ENCODE measurements at places on chromosomes 4 and X. TPM values are rescaled to one million over a fixed set of nuclear protein-coding genes. Genes with fewer than 3 reads are reported as not detected.

DNA sequence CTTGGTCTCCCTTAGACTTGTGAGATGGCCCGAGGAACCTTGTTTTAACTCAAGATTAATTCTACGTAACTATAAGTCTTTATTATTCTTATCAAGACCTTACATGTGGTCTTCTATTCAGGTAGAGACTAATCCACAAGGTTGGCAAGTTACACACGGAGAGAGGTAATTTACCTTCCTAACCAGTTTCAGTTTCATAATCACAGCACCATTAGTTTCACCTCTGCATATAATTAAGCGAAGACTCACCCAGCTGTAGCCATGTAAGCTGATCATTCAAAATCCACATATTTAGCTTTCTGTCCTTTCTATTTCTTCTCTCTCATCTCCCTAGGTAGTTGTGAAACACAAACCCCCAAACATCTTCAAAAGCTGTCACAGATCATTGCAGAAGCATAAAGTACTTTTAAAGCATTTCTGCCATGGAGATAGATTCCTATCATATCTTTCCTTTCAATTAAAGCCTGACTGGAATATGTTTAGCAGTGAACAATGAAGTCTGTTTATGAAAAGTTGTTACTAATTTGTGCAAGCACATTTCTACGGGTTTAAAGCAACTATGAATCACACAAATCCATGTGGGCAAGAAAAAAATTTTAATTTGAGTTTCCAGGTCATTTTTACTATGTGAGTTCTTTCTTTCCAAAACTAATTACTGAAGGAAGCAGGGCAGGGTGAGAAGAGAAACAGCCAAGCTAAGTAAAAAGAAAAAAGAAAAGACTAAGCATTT is 78.5 kb downstream of the BTC start:
- no peak for DNase-seq

DNA sequence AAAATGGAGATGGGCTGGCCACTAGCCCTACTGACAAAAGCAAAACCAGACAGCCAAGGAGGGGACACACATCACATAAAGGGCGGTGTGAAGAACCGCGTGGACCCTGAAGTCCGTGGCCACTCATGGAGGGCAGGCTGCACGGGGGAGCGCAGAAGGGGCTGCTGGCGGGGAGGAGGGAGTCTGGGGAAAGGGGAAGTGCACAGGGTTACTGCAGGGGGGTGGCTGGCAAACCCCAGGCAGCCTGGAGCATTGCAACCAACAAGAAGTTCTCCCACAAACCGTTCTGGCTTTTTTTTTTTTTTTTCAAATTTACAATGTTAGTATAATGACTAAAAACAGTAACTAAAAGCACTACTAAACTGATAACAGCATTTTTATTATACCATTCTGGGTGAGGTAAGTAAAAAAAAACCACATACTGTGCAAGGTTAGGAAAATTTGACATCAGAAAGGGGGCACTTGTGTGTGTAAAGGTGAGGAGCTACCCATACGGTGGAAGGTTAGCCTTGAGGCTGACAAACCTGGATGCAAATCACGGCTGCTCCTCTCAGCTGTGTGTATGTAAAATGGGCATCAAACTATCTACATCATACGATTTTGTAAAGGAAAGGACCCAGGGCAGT is 87.1 kb downstream of the TSPAN5 start:
- no peak for DNase-seq

The NLRP2B gene
- not detected for total RNA-seq

The IGSF1 gene
- not detected for total RNA-seq

DNA sequence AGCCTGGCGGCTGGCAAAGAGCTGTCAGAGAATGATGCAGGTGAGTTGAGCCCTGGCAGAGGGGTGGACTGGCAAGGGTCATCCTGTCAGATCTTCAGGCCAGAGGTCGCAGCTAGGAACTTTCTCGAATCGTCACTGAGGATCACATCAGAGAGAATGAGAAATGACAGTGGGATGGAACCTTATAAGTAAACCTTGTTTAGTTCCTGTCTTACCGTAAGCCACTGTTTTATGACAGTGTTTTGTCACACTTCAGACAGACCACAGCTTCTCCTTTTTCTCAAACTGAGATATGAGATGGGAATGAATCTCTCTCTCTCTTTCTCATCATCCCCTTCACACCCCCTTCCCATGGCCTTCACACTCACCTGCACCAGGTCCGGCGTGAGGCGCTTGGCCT is 9.3 kb downstream of the DIPK2B start:
- peak; percentile 57 for DNase-seq

GRCh38 chr4:156557920-156558319 is 413.7 kb downstream of the PDGFC start:
- DNase-seq, result no peak

The PLP1 gene
- total RNA-seq, result not detected

The CCSER1 gene
- not detected for total RNA-seq

DNA sequence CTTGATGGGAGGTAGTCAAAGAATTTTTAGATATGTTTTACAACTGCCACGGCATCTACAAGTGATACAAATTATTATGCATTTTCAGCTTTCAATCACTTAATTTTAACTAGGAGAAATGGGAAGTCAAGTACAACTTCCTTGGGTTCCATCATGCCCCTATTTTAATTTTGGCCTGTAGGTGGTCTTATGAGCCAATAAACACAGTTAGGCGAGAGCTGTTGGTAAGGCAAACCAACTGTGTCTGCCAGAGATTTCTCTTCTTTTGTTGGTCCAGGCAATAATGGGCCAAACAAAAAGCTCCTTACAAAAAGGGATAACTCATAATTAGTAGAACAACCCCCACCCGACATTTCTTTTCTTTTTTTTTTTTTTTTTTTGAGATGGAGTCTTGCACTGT is 63.3 kb upstream of the ARX start:
- no peak for DNase-seq

DNA sequence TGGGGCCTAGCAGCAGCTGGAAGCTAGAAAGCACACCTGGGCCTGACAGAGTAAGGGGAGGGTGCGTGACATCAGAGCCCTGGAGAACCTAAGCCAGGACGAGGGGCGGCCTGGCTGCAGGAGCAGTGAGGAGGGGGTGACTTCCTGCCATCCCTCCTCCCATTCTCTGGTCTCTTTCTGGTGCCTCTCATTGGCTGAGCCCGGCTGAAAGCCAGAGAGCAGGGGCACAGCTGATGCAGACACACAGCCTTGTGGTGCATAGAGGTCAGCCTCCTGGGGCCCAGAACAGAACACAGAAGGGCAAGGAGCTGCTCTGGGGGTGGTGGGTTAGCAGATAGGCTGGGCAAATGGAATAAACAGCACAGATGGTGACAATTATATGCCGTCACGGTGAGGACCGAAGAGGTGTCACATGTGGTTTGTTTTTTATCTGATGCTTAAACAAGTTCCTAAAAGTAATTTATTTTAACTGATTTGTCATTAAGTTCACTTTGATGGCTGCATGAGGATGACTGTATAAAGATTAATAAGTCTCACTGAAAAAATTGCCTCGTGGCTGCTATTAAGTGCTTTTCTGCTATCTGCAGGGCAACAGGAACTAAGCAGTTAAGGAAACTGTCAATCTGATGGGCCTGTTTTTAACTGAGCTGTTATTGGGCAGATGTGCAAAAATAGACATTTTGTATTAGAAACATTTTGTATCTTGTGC is 102.0 kb downstream of the FNIP2 start:
- DNase-seq, result no peak

DNA sequence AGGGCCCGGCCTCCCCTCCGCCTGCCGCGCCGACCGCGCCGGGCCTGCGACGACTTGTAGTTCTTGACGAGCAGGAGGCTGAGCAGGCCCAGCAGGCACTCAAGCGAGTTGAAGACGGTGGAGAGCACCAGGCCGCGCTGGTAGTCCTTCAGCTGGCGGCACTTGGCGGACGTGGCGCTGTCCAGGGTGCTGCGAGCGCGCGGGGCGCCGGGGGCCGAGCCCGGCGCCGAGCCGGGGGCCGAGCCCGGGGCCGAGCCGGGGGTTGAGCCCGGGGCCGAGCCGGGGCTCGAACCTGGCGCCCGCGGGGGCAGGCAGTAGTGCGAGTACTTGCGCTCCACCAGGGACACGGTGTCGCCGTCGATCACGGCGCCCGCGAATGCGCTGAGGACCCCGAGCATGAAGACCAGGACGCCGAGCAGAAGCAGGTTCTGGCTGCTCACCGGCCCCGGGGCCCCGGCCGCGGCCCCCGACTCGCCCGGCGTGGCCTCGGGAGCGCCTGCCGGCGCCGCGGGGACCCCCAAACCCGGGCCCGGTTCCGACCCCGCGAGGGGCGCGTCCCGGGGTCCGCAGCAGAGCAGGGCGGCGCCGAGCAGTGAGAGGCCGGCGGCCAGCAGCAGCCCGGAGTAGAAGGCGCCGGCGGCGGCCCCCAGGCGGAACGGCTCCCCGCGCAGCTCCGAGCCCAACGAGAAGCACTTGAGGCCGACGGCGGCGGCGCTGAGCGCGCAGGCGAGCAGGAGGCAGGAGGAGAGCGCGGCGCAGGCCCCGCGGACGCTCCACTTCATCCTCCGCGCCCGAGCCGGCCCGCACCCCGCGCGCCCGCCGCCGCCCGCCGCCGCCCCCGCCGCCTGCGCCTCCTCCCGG is 584 bp downstream of the TMEM271 start:
- no peak for DNase-seq

GRCh38 chr4:133476063-133476462 is 327.0 kb downstream of the PCDH10 start:
- no peak for DNase-seq

GRCh38 chr4:88017516-88018297 is 10.3 kb downstream of the PKD2 start:
- no peak for DNase-seq

DNA sequence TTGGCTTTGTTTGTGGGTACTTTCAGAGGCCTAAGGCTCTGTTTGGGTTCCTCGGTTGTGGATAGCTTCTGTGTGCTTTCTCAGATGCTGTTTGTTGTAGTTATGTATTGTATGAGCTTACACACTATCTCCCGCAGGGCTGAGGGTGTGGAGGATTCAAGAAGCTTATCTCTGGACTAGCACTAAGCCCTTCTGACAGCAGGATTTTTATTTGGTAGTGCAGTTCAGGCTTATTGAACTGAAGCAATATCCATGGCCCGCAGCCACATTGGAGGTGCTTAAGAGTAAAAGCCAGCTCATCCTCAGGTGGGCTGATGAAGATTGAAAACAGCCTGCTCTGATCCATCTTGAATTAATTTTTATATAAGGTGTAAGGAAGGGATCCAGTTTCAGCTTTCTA is 128.2 kb downstream of the RASGEF1B start:
- DNase-seq, result no peak

DNA sequence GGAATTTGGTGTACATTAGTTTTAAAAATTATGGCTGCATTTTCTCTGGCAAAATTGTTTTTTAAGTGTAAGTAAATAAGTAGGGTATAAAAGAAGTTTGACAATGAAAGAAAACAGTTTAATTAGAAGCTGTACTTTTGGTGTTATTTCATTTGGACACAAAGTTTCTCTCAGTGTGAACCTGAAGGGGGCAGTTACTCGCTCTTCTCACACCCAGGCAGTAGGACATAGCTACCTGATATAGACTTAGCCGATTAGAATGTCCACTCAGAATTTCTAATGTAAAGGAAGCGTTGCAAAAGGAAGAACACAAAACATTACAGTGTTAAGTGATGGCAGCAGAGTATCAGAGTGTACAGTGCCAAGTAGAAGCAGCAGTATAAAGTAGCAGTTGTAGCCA is 311.9 kb upstream of the TECRL start:
- DNase-seq, result no peak

The ARMCX1 gene
- 0.14 TPM for total RNA-seq

DNA sequence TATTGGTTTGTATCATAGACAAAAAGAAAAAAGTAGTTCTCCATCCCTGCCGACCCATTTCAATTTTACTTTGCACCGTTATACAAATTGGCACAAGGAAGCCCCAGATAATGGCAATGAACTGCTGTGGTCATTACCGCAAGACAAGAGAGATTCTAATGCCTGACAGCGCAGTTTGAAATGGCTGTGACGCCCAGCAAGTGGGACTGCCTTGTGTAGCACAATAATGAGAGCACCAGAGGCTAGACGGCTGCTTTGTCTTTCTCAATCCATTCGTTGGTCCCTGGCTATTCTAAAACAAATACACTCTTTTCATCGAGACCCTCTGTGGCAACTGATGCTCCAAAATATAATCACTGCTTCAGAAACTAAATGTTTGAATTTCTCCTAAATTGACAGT is 192.4 kb upstream of the NEIL3 start:
- no peak for DNase-seq

The GLUD2 gene
- 0.68 TPM for total RNA-seq

The CFAP99 gene
- total RNA-seq, result not detected

DNA sequence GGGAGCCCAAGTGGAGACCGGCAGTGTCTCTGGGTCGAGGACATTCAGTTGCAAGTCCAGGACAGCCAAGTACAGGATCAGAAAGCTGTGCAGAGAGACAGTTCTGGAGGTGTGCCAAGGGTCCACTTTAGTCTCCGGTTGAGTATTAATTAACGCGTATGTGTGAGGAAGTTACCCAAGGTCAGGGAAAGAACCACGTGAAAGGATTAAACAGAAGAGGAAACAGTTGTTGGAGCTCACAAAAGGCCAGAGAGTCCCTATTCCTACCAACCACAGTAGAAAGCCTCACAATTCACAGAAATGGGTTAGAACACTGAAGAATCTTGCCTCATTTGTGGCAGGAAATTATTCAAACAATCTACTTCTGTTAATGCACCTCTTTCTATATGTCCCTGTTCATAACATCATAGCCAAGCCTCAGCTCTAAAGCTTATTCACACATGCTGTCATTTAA is 17.9 kb upstream of the NSUN7 start:
- peak; percentile 61 for DNase-seq

The USP17L13 gene
- not detected for total RNA-seq

GRCh38 chr4:56184214-56184613 is 203.1 kb downstream of the AASDH start:
- DNase-seq, result no peak

- DNase-seq, result peak; percentile 78
Observed at GRCh38 chr4:78720994-78721677, 55.0 kb upstream of the BMP2K start.

- DNase-seq, result no peak
Observed at GRCh38 chrX:143500751-143501150, 16.5 kb downstream of the SPANXN3 start.

DNA sequence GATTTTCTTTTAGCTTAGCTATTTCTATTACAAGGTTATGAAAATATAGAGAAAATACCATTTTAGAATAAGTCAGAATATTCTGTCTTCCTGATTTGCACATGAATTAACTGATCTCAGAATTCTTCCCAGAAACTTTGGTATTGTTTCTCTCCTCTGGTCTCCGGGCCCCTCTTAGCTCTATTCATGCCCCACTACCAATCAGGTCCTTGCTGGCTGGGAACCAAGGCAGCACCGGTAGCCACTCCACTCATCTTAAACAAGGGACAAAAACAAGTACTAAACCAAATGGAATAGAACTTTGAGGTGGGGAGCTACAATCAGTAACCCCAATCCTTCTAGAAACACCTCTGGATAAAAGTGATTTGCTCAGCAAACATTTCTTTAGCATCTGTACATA is 64.3 kb downstream of the GPC3 start:
- no peak for DNase-seq

Data from activated CD4-positive, alpha-beta T cell treated with anti-CD3 and anti-CD28 coated beads, Interleukin-2, amount 10 ng/mL, durations not matched to agents 24 days and 14 days (primary cell).